Esophagus squamous epithelium (tissue), 5 donors: ENCODE measurements at places on chromosomes 4 and X. TPM values are rescaled to one million over a fixed set of nuclear protein-coding genes. Genes with fewer than 3 reads are reported as not detected.

DNA sequence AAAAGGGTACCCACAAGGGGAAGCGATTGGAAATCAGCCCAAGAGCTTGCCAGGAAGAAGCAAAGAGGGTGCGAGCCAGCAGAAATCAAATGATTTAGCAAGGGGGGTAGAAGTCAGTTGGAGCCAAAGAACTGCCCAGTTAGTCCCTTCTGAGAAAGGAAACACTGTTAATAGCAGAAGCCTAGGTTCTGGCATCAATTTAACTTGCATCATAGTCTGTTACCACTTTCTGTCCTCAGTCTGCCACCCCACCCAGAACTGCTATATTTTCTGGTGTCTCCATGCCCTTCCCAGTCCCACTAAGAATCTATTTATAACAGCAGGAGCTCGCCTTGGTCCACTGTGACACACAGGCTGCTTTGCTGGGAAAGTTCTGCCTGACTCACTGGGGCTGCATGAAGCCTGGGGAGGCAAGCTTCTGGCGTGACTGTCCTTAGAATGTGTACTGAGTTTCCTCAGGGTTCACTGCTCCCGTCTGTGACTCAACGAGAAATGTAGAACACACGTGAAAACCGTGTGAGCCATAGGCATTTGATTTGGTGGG lies 157.8 kb upstream of the TTC29 start:
- DNase-seq = no peak

DNA sequence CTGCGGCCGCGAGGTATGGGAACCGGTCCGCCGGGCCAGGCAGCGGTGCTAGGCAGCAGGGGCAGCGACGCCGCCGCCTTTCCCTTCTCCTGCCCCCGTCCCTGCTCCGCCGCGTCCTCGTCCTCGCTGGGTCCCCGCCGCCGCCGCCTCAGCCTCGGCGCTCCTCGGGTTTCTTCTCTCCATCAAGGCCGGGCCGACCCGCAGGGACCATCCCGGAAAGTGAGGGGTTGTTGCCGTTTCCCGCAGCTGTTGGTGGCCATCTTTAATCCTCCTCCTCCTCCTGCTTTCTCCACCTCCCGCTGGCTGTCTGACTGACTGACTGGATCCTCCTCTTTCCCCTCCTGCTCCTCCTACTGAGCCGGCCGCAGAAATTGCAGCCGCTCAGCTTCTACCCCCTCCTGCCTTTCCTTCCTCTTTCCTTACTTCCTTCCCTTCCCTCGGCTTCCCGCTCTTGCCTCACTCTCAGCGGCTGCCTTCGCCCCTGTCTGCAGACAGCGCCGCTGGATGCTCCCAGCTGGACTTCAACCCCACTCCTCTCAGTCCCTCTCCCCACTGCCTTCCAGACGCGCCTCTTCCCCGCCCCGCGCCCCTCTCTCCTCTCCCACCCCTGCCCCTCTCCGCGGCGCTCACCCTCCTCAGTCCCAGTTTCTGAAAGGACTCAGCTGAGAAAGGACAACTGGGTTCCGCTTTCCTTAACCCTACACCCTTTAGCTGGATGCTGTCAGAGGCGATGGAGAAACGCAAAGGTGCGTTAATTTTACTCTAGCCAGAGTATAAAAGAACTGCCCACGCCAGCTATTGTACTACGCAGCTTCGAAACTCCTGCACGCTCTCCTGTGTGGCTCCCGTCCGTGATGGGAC lies at the start of gene WDFY3:
TSS of gene WDFY3 (minus strand) at position 309 of the 861 bp plus-strand sequence. CDS start 106,099 bp downstream, outside the sequence.
- DNase-seq = peak; percentile 33

GRCh38 chr4:148443512-148444295 lies 1.5 kb upstream of the NR3C2 start:
- DNase-seq = no peak

TMPRSS11A gene
- total RNA-seq = 153 TPM

- no peak for DNase-seq
Observed at GRCh38 chr4:47084795-47085194, 53.4 kb downstream of the GABRB1 start.

- no peak for DNase-seq
Observed at GRCh38 chrX:53445977-53446376, 11.8 kb upstream of the HSD17B10 start.

DNA sequence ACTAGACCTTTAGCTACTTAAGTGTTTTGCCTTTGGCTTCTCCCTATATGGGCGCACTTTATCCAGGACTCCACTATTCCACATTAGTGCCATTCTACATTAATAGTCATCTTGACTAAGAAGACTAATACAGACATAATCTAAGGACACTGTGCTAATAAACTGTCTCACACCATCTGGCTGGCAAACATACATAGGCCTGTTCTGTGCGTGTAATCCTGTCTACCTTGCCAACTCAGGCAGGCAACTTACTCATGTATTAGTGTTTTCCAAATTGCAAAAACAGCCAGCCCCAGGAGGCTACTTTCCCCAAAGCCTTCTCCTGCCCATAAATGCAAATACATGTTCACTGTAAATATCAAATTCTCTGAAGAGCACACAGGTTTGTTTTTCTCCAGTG lies 587.3 kb downstream of the TMA16 start:
- no peak for DNase-seq

- DNase-seq = no peak
Observed at GRCh38 chr4:188332265-188332664, 193.0 kb downstream of the TRIML1 start.

GRCh38 chrX:139187738-139188137 lies 342.8 kb upstream of the F9 start:
- no peak for DNase-seq
